NCI-H1417 treated with DMSO at 0.1 percent for 48 hours (cell line): ENCODE measurements at places on chromosomes 3 and 15.

- DNase-seq: no peak
These were observed 210.3 kb upstream of the CGNL1 start for GRCh38 chr15:57165992-57166391.

DNA sequence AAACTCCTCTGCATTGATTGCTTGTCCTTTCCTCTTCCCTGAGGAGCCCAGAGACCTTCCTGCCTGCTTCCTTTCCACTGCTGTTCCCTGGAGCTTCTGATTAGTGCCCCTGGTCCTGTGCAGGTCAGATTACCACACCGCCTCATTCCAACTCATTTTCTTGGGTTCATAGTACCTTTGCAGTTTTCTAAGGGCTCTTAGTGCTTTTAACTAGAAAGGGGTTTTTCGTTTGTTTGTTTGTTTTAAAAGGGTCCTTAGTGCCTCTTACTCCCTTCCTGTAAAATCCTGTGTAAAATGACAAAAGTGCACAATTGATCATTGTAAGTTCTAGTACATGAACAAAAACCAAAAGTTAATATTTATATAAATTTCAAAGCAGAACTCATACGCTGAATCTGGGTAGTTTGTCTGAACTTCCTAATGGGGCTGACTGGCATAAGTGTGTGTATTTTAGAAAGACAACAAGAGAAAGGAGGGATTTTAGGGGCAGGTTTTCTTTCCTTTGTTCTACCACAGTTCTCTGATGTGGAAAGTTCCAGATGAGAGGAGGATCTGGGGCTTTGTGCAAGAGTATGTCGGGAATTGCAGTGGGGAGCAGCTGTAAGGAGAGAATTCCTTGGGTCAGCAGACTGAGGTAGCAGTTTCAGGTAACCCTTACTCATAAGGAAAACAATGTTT is 30.6 kb downstream of the SNRK start:
- no peak for DNase-seq

- DNase-seq: no peak
These were observed 19.9 kb upstream of the EBLN2 start for GRCh38 chr3:73041537-73041936.

- no peak for DNase-seq
These were observed 69.7 kb upstream of the TPM1 start for GRCh38 chr15:62972814-62973213.

GRCh38 chr3:132641837-132642538 is 17.6 kb downstream of the ACAD11 start:
- no peak for DNase-seq

GRCh38 chr3:144187531-144188210 is 216.0 kb downstream of the DIPK2A start:
- DNase-seq: no peak

DNA sequence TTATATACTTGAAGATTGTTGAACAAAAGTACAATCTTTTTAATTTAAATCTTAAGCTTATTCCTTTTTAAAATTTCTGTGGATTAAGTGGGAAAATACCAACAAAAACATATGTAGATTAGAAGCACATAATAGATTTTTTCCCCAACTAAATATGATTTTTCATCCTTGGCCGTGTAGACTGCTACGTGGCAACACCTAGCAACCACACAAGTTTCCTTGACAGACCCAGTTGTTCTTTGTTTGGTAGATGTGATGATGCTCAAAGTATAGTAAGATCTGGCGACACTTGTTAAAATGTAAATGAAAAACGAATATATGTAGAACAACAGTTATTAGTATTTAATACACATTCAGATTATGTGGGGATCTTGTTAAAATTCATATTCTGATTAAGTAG is 271.0 kb upstream of the ROBO2 start:
- DNase-seq: no peak

GRCh38 chr15:45150481-45150880 is 20.7 kb downstream of the DUOX1 start:
- no peak for DNase-seq

- DNase-seq: no peak
These were observed 381.2 kb upstream of the ATP11B start for GRCh38 chr3:182412066-182412465.

DNA sequence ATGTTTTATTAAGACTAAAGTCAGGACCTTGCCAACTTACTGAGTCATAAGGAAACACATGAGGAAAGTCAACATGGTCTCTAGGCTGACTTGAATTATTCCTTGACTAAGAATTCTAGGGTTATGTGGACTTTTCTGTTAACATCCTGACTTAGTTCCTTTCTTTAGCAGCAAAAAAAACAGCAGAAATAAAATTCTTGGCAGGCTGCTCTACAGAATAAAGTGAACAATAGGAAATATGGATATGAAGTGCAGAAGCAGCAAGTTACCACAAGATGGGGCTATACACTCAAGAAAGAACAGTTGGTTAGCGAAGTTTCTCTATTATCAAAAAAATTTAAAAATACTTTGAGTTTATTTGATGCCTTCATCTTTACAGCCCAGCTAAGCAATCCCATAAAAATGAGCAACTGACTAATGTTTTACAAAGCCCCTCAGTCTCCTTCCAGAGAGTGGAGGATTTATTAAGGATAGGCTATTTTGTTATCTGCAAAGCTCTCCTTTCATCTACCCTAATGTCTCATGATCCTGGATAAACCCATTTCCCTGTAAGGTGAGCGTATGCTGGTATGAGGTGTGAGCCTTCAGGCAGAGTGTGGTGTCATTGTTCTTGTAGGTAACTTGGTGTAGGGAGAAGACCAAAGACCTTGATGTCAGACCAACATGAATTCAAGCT is 23.1 kb upstream of the MCCC1 start:
- peak; percentile 55 for DNase-seq

DNA sequence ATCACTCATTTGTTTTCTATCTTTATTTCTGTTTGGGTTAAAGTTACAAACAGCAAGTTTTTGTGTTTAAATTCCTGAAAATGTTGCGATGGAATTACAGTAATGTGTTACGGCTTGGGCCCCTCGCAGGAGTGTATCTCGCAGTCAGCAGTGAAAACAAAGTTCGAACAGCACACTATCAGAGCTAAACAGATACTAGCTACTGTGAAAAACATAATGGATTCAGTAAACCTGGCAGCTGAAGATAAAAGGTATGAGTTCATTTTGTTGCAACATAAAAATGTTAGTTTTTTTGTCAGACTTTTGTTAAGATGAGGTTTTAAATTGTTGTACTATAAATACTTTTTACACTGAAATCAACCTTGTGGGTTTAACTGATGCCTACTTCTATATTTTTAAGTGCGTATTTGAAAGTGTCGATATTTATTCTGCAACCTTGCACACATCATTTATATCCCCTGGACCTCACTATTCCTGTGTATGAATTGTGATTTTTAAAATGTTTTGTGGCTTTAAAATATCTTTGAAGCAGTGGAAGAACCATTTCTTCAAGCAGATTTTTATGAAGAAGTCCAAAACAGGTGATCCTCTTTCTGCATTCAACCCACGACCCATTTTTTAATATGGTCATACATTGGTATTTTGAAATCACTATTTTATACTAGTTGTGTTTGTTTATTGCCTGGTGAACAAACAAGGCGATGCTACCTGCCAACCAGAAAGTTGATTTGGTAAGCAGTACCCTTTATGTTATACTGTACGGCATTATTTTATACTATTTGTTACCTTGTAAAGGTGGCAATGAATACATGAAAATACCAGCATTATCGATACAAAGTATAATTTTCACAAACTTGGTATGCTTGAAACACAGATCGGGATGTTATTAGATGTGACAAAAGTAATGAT is 27.8 kb downstream of the MFN1 start:
- no peak for DNase-seq

GRCh38 chr3:632571-633170 is 436.1 kb downstream of the CHL1 start:
- DNase-seq: peak; percentile 7

DNA sequence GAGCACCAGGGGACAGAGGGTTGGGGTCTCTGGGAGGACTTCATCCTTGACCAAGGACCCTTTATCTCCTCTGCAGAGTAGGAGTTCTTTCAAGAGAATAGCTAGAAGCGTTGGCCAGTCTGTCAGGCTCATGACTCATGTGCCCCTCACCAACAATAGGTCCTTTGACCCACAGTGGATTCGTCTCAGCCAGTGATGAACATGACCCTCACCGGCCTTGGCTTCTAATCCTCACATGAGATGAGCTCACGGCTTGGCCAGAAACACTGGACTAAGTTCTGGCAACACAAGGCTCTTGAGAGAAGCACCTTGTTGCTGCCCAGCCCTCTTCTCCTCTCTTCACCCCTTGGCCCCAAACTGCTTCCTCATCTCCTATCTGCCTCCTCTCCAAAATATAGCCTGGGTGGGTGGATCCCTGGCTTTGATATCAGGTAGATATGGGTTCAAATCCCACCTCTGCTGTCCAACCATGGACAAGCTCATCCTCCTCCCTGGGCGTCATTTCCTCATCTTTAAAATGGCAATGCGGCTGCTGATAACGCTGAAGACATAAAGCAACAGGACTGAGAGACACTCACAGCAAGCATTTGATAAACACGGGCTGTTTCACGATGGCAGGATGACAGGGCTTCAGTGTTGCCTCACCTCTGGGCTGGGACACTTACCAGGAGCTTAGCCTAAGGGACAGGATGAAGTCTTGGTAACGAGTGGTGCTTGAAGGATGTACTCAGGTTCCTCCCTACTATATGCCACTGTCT is 446.7 kb upstream of the PROK2 start:
- DNase-seq: no peak
